Cortex of kidney (tissue), 1 donor: ENCODE measurements at places on chromosomes 11 and 22.

DNA sequence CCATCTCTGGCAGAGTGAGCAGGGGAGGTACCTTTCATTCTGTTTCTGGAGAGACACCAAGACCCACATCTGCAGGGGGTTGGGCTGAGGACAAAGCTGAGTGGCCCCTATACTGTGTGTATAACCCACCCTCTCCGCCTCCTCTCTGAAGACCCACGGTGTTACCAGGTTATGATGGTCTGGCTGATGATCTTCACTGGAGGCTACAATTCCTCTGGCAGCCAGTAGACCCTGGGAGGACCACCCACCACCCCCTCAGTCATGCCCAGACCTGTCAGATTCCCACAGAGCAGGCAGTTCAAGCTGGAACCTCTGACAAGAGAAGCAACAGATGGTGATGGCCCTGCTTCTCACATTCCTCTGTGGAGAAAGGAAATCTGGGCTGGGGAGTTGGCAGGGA is 11.4 kb upstream of the KCNJ1 start:
- no peak for DNase-seq

DNA sequence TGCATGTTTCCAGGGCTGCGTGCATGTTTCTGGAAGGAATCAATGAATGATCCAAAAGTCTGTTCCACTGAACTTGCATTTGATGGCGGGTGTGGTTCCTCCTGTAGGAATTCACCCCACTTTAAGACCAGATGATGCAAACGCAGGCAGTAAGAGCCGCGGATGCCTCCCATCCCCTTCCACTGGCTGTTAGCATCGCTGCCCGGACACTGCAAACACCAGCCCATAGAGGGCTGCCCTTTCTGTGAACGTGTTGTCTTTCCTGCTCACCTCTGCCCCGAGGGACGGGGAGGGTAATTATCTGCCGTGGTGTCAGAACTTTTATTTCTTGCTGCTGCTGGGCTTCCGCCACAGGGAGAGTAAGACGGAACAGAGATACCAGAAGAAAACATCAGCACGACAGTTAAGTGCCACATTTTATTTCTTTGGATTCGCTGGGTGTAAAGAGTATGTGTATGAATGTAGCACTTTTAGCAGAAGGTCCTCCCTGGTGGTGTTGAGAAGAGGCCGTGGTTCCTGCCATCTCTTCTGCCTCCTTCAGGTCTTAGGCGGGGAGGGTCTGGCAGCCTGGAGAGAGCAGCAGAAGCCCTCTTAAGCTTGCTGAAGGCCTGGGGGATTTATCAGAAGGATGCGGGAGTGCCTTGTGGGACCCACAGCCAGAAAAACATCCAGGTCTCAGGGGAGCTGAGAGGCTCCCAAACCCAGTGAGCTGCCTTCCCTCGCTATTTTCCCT is 53.2 kb upstream of the NECTIN1 start:
- DNase-seq: no peak

- no peak for DNase-seq
Observed at GRCh38 chr11:69131644-69132300, 24.0 kb upstream of the SMIM38 start.

- DNase-seq: no peak
Observed at GRCh38 chr11:67577951-67578350, 5.7 kb upstream of the GSTP1 start.

DNA sequence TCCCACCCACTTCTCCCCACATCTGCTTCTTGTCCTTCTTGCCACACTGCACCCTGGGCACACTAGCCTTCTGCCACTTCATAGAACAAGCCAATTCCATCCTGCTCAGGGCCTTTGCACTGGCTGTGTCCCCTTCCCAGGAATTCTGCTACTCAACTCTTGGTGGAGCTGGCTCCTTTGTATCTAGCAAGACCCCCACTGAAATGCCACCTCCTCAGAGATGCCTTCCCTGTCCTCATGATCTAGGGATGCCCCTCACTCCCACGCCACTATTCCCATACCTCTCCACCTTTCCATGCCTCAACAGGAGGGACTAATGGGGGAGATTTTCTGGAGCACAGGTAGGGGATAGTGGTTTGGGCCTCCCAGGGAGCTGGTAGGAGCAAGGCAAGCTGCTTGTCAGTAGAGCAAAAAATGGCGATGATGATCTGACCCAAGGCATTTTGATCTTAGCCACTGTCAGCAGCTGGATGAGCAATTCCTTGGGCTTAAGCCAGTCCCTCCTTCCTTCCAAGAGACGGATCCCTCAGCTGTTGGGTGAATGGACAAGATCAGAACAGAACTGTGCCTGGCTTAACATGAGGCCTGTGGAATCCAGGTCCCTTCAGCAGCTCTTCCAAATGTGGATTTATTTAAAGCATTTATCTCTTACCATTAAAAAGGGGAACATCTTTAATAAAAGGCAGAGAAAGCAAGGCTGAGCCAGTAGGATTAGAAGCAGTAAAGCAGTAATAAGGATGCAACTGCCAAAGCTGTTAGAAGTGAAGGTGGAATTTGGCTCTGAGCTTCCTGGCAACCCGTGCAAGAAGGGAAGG is 4.0 kb upstream of the PRDM11 start:
- no peak for DNase-seq

- no peak for DNase-seq
Observed at GRCh38 chr11:69111624-69112542, 43.9 kb upstream of the SMIM38 start.

DNA sequence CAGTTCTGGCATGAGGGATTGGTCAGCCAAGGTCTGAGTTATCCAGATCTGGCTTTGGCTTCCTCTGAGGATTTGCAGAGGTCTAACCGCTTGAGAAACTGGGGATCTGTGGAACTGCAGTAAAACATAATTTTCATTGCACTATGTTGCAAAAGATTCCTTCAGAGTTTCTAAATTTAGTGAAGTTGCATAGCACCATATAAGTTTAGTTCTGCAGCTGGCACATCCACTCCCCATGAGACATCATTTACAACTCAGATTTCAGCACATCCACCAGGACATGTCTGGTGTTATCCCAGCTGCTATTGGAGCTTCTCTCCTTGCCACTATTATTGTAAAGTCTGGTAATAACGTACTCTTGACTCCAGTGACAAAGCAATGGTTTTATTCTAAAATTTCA is 181.5 kb downstream of the CWF19L2 start:
- DNase-seq: no peak

GRCh38 chr22:39348909-39349505 is 784 bp upstream of the SYNGR1 start:
- DNase-seq: no peak

GRCh38 chr11:3202759-3203158 is 15.9 kb downstream of the MRGPRG start:
- DNase-seq: no peak

GRCh38 chr11:32297611-32298011 is 137.7 kb downstream of the WT1 start:
- no peak for DNase-seq
